ENCODE measurements at places on chromosomes 16 and 17.

DNA sequence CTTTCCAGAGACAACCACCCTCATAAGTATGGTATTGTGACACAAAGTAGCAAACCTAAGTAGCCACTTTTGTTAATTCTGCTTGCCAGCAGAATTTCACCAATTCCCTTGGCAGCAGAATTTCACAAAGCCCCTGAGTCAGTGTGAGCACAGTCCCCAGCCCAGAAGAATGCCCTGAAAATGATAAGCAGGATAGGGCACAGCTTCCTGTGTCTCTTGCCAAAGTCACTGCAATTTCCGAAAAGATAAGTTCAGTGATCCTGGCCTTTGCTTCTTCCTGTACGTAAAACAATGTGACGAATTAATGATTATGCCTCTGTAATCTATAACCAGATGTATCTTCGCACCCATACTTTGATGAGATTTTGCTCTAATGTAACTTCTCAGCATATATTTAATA is 16.0 kb upstream of the WIPF2 start:
- DNase-seq = no peak

- DNase-seq = no peak
Observed at GRCh38 chr17:19370493-19370960, 7.8 kb upstream of the MAPK7 start.

GRCh38 chr16:83201748-83202147 is 575.0 kb downstream of the CDH13 start:
- no peak for DNase-seq

DNA sequence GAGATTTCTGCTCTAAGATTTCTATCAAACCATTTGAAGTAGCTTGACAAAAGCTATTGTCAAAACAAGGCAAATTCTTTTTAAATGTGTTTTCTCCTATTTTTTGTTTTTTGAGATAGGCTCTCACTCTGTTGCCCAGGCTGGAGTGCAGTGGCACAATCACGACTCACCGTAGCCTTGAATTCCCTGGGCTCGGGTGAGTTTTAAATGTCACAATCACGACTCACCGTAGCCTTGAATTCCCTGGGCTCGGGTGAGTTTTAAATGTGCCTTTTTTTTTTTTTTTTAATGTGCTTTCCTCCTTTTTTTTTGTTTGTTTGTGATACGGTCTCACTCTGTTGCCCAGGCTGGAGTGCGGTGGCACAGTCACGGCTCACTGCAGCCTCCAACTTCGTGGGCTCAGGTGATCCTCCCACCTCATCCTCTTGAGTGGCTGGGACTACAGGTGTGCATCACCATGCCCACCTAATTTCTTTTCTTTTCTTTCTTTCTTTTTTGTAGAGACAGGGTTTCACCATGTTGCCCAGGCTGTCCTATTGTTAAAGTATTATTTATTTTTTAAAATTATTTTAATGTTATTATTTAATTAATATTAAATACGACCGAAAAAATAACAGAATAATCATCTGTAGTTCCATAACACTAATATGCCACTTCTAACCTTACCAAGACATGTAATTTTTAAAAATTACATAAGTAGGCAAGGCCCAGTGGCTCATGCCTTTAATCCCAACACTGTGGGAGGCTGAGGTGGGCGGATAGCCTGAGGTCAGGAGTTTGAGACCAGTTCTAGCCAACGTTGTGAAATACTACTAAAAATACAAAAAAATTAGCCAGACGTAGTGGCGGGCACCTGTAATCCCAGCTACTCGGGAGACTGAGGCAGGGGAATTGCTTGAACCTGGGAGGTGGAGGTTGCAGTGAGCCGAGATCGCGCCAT is 69.7 kb upstream of the FA2H start:
- DNase-seq = no peak

DNA sequence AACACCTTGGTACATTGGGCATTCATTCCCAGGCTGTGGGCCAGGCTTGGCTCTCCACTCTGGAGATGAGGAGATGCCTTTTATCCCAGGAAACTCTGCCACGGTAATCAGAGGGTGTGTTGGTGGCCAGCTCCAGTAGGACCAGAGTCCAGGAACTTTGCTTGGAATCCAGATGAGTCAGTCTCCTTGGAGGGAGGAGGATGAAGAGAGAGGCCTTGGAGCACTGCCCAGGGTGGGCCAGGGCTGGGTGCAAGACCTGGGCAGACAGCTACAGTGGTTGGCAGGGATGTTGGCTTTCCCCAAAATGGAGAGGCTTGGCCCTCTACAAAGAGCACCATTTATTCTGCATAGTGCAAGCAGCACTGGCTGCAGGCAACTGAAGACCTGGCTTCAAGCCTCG is 209.0 kb downstream of the RGS9 start:
- no peak for DNase-seq

DNA sequence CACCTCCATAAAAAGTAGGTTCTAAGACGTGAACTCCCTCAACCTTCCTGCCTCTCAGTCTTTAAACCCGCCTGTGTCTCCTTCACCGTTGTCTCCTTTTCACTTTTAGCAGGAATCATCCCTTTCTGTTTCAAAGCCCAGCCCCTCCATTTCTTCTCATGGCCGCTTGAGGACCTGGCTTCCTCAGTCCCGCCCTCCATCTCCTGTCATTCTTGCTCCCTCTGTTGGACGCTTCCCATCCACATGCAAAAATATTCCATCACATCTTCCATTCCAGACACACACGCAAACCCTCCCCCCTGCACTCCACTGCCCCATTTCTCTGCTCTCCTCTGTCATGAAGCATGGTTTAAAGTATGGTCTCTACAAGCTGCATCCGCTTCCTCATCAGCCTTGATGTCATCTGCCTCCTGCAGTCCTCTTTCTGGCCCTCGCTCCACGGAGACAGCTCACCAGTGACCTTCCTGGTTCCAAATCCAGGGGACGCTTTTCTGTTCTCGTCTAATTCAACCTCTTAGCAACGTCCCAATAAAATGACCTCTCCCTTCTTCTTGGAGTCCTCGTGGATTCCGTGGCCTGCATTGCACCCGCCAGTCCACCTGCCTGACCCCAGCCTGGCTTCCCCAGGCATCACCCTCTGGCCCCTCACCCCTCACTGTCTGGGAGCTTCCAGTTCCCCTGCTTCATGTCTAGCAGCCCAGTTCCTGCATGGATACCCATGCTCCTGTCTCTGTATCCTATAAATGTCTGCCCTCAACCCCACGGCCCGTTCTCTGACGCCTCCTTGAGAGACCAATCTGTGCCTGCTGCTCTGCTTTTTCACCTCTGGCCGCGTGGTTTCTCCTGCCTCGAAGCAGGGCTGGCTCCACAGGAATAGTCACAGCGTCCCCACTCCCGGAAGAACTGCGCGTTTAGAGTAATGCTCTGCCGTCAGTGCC is 26.2 kb downstream of the ANKRD40 start:
- no peak for DNase-seq

GRCh38 chr16:71430744-71431143 is 11.1 kb downstream of the TLE7 start:
- no peak for DNase-seq

DNA sequence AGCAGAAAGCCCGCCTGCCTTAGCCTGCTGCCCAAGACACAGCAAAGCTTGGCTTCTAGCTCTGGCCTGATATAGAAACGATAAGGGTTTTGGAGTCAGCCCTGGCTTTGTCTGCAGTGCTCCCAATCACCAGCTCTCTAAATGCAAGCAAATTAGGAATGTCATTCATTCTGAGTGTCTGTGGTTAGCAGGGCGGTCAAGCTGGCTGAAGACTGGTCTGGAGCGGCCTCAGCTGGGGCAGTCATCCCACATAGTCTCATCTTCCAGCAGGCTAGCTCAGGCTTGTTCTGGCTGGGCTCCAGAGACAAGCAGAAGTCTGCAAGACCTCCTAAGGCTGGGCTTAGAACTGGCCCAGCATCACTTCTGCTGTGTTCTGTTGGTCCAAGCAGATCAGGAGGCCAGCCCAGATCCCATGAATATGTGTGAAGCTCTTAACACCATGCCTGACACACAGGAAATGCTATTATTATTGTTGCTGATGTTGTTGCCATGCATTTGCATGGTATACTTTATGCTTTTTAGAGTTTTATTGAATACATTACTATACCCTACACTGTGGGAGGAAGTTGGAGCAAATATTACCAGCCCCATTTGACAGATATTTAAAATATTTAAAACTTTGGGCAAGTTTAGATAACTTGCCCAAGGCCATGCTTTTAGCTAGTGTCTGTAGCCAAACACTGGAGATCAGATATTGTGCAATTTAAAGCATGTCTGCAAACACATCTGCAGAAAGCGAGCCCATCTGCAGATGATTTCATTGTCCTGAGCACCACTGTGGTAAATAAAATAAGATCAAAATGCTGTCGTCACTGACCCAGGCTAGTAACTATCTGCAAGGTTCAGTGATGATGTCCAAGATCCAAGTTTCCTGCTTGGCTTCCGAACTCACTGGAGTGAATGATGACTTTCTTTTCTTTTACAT is 24.8 kb downstream of the TMC7 start:
- DNase-seq = no peak

DNA sequence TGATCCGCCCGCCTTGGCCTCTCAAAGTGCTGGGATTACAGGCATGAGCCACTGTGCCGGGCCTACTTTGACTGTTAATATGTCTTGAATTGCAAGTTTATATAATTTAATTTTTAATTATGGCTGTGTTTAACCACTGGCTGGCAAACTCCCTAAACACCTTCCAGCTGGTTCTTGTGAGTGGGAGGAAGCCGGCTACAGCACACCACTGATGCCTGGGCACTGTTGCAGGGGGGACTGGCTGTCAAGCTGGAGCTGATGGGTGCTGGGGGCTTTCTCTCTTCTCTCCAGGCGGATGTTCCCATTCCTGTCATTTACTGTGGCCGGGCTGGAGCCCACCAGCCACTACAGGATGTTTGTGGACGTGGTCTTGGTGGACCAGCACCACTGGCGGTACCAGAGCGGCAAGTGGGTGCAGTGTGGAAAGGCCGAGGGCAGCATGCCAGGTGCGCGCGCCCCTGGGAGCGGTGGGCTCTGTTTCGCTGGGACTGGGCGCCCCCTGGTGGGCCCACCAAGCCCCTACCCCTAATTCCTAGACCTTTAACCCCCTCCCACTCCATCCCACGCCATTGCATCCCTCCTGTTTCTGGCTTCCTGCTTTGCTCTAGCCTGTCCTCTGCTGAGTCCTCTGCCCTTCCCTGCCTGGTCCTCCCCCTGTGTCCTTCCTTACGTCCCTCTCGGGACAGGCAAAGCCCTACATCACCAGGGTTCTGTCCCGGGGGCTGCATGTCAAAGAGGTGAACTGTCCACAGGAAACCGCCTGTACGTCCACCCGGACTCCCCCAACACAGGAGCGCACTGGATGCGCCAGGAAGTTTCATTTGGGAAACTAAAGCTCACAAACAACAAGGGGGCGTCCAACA is 9.5 kb downstream of the TBX21 start:
- no peak for DNase-seq

- no peak for DNase-seq
Observed at GRCh38 chr17:59627274-59627673, 7.6 kb downstream of the CLTC start.

- no peak for DNase-seq
Observed at GRCh38 chr17:77763023-77763422, 195.5 kb upstream of the TNRC6C start.

GRCh38 chr17:66950325-66950724 is 14.2 kb upstream of the CACNG4 start:
- no peak for DNase-seq

DNA sequence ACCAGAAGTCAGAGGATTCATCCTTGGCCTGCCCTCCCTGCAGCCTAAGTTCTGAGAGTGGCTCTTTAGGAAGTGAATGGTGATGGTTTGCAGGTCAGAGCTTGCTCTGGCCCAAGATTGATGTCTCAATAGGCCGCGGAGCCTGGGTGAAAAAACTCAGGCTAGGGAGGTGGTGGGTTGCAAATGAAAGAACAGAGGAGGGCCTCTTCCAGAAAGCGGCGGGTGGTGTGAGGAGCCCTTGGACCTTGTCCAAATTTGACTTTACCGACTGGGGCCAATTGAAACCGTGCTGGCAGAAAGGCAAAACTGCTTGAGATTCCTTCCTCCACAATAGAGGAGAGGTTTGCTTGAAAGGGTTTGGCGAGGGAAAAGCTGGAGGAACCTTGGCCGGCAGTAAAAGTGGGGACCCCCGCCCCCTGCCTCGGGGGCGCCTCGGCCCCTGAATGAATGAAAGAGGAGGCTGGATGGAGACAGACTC is 331.3 kb downstream of the SEC14L1 start:
- no peak for DNase-seq

DNA sequence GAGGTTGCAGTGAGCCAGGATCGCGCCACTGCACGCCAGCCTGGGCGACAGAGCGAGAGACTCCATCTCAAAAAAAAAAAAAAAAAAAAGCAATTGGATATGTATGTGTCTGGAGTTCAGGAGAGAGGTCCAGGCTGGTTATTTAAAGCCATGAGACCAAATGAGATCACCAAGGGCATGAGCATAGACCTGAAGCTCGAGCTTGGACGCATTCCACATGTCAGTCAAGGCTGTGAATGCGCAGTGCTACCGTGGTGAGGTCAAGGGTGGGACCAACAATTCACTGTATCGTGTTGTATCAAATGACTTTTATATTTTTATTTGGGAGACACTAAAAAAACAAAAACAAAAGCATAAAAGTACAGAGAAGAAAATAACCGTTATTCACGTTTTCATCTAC is 29.1 kb upstream of the SPNS2 start:
- no peak for DNase-seq

DNA sequence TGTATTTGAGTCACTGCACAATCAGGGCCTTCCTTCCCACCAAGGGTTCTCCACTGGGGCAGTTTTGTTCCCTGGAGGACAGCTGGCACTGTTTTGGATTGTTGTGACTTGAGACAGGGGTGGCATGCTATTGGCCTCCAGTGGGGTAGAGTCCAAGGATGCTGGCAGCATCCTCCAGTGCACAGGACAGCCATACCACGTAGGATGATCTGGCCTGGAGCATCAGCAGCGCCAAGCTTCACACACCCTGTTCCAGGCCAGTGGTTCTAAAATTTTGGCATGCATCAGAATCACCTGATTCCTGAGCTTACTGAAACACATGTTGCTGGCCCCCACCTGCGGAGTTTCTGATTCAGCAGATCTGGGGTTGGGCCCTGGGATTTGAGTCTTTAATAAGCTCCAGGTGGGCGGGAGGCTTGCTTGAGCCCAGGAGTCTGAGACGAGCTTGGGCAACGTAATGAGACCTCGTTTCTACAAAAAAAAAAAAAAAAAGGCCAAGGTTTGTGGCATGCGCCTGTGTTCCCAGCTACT is 83.2 kb downstream of the MGAT5B start:
- no peak for DNase-seq

DNA sequence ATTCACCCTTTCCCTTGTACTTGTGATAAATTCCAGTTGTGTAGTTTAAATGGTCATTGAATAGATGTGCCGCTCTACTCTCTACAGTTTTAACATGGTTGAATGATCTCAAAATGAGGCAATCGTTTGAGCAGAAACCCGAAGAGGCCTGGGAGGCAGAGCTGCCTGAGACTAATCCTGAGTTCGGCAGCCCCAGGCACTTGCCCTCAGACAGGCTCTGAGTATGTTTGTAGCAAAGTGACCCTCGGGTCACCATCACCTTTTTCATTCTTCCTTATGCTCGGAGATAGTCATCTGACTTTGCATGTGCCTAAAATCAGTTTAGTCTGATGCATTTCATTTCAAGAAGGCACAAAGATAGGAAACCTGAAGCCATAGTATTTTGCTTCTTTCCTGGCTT is 184.0 kb upstream of the RBFOX1 start:
- no peak for DNase-seq

Data from stimulated activated CD4-positive, alpha-beta T cell treated with anti-CD3 and anti-CD28 coated beads, Interleukin-15, amount 100 ng/mL, for 1 hour (primary cell).